Thoracic aorta endothelial cell (primary cell): ENCODE measurements at places on chromosomes 7 and 10. TPM values are rescaled to one million over a fixed set of nuclear protein-coding genes. Genes with fewer than 3 reads are reported as not detected.

The RBP4 gene
- not detected in 2 replicates for total RNA-seq

The ABCB4 gene
- 0.14 TPM in 1 of 2 replicates, not detected in the other for total RNA-seq

The PTN gene
- total RNA-seq, result 0.07 and 0.27 TPM in 2 replicates

The PNLIP gene
- total RNA-seq, result not detected in 2 replicates

The AKR1C2 gene
- total RNA-seq, result 2.0 and 2.2 TPM in 2 replicates

The SFTPA1 gene
- total RNA-seq, result not detected in 2 replicates

The RARRES2 gene
- total RNA-seq, result not detected in 2 replicates

The SEMA3A gene
- total RNA-seq, result 0.29 and 0.66 TPM in 2 replicates

The ZMIZ2 gene
- total RNA-seq, result 19.8 and 29.1 TPM in 2 replicates

The ARHGEF5 gene
- 1.1 and 1.3 TPM in 2 replicates for total RNA-seq

The ZWINT gene
- total RNA-seq, result 56.3 and 69.4 TPM in 2 replicates

The IRF5 gene
- 0.66 and 1.4 TPM in 2 replicates for total RNA-seq

The PRR15 gene
- 0.22 and 2.0 TPM in 2 replicates for total RNA-seq

The HGF gene
- 1.7 and 7.5 TPM in 2 replicates for total RNA-seq

The CABCOCO1 gene
- 0.07 and 0.27 TPM in 2 replicates for total RNA-seq

The GRID2IP gene
- not detected in 2 replicates for total RNA-seq

The SEMA4G gene
- total RNA-seq, result 1.5 and 1.6 TPM in 2 replicates

The FAM25A gene
- total RNA-seq, result not detected in 2 replicates

The CLRN3 gene
- total RNA-seq, result not detected in 2 replicates

The SLC26A3 gene
- not detected in 2 replicates for total RNA-seq

The SFTPD gene
- not detected in 2 replicates for total RNA-seq

The ZNF736 gene
- 9.0 and 11.7 TPM in 2 replicates for total RNA-seq

The LLCFC1 gene
- not detected in 2 replicates for total RNA-seq

The NOS3 gene
- 86.2 and 96.3 TPM in 2 replicates for total RNA-seq

The HMX3 gene
- total RNA-seq, result not detected in 2 replicates

The ANKRD2 gene
- total RNA-seq, result 0.27 and 1.2 TPM in 2 replicates

The OR13A1 gene
- total RNA-seq, result not detected in 2 replicates

The LRRC61 gene
- total RNA-seq, result 0.13 and 0.36 TPM in 2 replicates

The PDE1C gene
- total RNA-seq, result 0.13 and 0.43 TPM in 2 replicates

The SLC39A12 gene
- not detected in 2 replicates for total RNA-seq

The EPHB4 gene
- total RNA-seq, result 148 and 172 TPM in 2 replicates

The EBLN1 gene
- not detected in 2 replicates for total RNA-seq

The PARD3 gene
- 56.2 and 63.4 TPM in 2 replicates for total RNA-seq

The HOXA10 gene
- total RNA-seq, result 0.27 and 5.8 TPM in 2 replicates

The ACBD7 gene
- total RNA-seq, result 1.7 and 3.3 TPM in 2 replicates

The LBX1 gene
- total RNA-seq, result not detected in 2 replicates

The AKR1D1 gene
- total RNA-seq, result not detected in 2 replicates

The OR9A2 gene
- 0.27 TPM in 1 of 2 replicates, not detected in the other for total RNA-seq

The LRRC4 gene
- total RNA-seq, result 1.3 and 1.7 TPM in 2 replicates

The PIP gene
- not detected in 2 replicates for total RNA-seq

The CDHR1 gene
- total RNA-seq, result 0.07 and 0.13 TPM in 2 replicates

The BTBD16 gene
- not detected in 2 replicates for total RNA-seq

The NXPH1 gene
- not detected in 2 replicates for total RNA-seq

The TCERG1L gene
- not detected in 2 replicates for total RNA-seq

The ARHGAP22 gene
- 65.8 and 76.5 TPM in 2 replicates for total RNA-seq

The METTL27 gene
- total RNA-seq, result 0.66 and 4.7 TPM in 2 replicates

The HDAC9 gene
- 15.3 and 19.7 TPM in 2 replicates for total RNA-seq

The CHCHD1 gene
- total RNA-seq, result 25.3 and 25.8 TPM in 2 replicates

The IDI2 gene
- not detected in 2 replicates for total RNA-seq

The LRMDA gene
- total RNA-seq, result 5.7 and 8.6 TPM in 2 replicates

The FAM25G gene
- total RNA-seq, result not detected in 2 replicates
